Breast epithelium (tissue), 4 donors: ENCODE measurements at places on chromosomes 3 and 15. TPM values are rescaled to one million over a fixed set of nuclear protein-coding genes. Genes with fewer than 3 reads are reported as not detected.

The RBMS3 gene
- total RNA-seq = 117 TPM

DNA sequence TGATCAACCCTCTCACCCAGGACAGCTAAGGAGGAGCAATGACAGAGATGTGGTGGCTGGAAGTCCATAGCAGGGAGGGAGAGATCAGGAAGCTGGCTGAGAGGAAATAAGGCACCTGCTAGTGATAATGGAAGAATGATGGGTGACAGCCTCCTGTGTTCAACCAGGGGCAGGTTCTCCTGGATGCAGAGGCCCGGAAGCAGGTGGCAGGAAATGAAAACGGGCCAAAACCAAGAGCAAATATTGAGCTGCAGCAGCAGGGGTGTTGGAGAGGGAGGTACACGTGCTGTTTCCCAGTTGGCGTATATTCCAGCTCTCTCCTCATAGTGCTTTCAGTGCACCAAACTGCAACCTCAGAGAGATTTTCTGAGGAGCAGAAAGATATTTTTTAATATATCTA lies 213.4 kb upstream of the TBL1XR1 start:
- no peak overlapping the region for H3K27ac ChIP-seq
- H3K36me3 ChIP-seq = no peaks in the 10 kb centered on the region
- H3K27me3 ChIP-seq = no peaks in the 10 kb centered on the region
- H3K4me1 ChIP-seq = no peaks in the 10 kb centered on the region
- DNase-seq = no peak

The CFAP100 gene
- total RNA-seq = not detected

The LTK gene
- not detected for total RNA-seq

The FAM107A gene
- 17.7 TPM for total RNA-seq

The CCDC33 gene
- not detected for total RNA-seq

DNA sequence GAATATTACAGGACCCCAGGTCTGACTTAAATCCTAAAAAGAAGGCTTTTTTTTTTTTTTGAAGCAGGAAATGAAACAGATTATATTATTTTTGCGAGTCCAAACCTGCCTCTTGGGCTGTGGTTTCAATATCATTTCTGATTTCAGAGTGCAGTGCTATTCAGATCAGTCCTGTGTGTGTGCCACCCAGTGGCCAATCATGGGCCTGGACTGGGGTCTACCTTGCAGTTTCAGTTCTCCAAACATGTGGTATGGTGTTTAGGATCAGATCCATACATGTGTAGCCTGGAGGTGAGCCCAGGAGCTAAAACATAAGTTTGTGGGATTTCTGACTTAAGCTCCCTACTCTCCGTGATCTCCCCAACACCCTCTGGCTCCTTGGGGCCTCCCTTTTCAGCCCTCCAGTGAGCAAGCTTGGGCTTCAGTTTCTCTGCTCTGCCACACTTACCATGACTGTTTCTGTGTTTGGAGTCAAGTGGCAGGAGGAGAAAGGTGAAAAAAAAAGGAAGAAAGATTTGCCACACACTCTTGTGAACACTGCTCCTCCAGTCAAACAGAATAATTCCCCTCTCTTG lies 12.1 kb upstream of the THSD4 start:
- no peak overlapping the region for H3K4me3 ChIP-seq
- no peaks in the 10 kb centered on the region for H3K4me1 ChIP-seq
- peak overlapping the region; percentile 12 for H3K27ac ChIP-seq
- no peaks in the 10 kb centered on the region for H3K27me3 ChIP-seq

The SCAPER gene
- 49.8 TPM for total RNA-seq

The DYNLT2B gene
- total RNA-seq = 14.1 TPM

- H3K27ac ChIP-seq = no peak overlapping the region
- H3K4me1 ChIP-seq = no peaks in the 10 kb centered on the region
- no peak for DNase-seq
- H3K36me3 ChIP-seq = no peaks in the 10 kb centered on the region
- no peak overlapping the region for H3K4me3 ChIP-seq
These were observed 236.0 kb upstream of the GOLGA6L4 start for GRCh38 chr15:83999396-84000135.

DNA sequence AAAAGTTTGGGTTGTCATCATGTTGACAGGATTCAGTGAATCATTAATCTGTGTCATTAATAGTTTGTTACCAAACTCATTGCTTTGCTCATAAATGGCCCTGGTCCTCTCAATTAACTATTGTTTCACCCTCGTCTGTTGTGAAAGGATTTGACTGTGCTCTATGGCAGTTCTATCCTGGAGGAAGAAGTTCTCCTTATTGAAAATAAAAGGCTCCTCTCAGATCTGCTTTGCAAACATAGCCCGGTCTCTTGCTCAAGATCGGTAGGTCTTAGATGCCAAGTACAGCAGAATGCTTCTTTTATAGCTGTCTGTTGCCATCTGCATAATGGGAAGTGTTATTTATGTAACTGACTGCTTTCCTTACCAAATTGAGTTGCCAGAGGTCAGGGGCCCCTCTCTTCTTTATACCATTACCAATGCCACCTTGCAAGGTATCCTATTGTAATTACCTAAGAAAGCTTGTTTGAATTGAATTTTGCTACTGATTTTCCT lies 146.5 kb downstream of the EBLN2 start:
- H3K36me3 ChIP-seq = no peaks in the 10 kb centered on the region
- H3K4me1 ChIP-seq = no peaks in the 10 kb centered on the region
- H3K27ac ChIP-seq = no peak overlapping the region
- no peaks in the 10 kb centered on the region for H3K27me3 ChIP-seq
- DNase-seq = no peak

The CALML4 gene
- 6.0 TPM for total RNA-seq

DNA sequence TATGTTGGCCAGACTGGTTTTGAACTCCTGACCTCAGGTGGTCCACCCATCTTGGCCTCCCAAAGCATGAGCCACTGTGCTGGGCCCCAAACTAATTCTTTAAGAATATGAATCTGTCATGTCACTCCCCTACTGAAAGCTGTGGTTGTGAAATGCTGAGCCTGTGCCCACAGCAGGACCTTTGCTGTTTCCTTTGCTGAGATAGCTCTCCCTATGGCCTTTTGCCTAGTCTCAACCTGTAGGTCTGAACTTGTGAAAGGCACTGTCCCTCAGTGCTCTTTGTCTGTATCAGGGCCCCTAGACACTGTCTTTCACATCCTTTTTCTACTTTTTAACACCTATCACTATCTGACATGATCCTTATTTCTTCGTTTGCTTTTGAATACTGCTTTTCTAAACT lies 62.7 kb upstream of the CCR4 start:
- H3K36me3 ChIP-seq = no peaks in the 10 kb centered on the region
- no peak overlapping the region for H3K4me3 ChIP-seq
- H3K4me1 ChIP-seq = no peaks in the 10 kb centered on the region
- no peaks in the 10 kb centered on the region for H3K27me3 ChIP-seq

GRCh38 chr15:41847981-41848380 lies 9.3 kb downstream of the PLA2G4B start:
- H3K4me3 ChIP-seq = no peak overlapping the region
- peaks cover 8% of the 10 kb centered on the region for H3K4me1 ChIP-seq
- H3K27me3 ChIP-seq = no peaks in the 10 kb centered on the region
- peaks cover 15% of the 10 kb centered on the region for H3K36me3 ChIP-seq

The TERB2 gene
- not detected for total RNA-seq

GRCh38 chr3:39671116-39671515 lies 138.3 kb upstream of the MYRIP start:
- no peak overlapping the region for H3K27ac ChIP-seq
- no peaks in the 10 kb centered on the region for H3K27me3 ChIP-seq
- H3K36me3 ChIP-seq = no peaks in the 10 kb centered on the region
- H3K4me1 ChIP-seq = no peaks in the 10 kb centered on the region

GRCh38 chr3:23108451-23109057 lies 94.6 kb upstream of the UBE2E2 start:
- no peak for DNase-seq
- no peak overlapping the region for H3K27ac ChIP-seq
- H3K4me1 ChIP-seq = no peaks in the 10 kb centered on the region
- H3K4me3 ChIP-seq = no peak overlapping the region

- no peak overlapping the region for H3K4me3 ChIP-seq
- no peaks in the 10 kb centered on the region for H3K36me3 ChIP-seq
- no peak for DNase-seq
- no peaks in the 10 kb centered on the region for H3K4me1 ChIP-seq
These were observed 102.7 kb upstream of the AADACL2 start for GRCh38 chr3:151630938-151631441.

DNA sequence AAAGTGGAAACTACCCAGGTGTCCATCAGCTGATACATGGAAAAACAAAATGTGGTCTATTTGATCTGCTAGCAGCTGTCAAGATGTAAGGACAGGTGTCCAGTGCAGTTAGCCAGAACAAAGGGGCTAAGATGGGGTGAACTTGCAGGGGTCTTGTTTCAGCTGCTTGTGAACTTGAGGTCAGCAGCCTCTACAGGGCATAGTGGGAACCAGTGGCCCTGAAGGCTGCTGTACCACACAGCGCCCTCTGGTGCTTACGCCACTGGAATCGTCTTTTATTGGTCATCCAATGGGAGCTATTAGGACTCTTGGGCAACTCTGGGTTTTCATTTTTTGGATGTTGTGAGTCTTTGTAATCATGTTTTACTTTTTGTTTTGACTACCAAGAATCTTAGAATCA lies 62.2 kb upstream of the CTSH start:
- no peak for DNase-seq
- H3K4me3 ChIP-seq = no peak overlapping the region
- no peak overlapping the region for H3K27ac ChIP-seq
- H3K27me3 ChIP-seq = no peaks in the 10 kb centered on the region

The TM4SF18 gene
- 43.8 TPM for total RNA-seq

The SLC9A9 gene
- 6.2 TPM for total RNA-seq

The ARGFX gene
- total RNA-seq = not detected

DNA sequence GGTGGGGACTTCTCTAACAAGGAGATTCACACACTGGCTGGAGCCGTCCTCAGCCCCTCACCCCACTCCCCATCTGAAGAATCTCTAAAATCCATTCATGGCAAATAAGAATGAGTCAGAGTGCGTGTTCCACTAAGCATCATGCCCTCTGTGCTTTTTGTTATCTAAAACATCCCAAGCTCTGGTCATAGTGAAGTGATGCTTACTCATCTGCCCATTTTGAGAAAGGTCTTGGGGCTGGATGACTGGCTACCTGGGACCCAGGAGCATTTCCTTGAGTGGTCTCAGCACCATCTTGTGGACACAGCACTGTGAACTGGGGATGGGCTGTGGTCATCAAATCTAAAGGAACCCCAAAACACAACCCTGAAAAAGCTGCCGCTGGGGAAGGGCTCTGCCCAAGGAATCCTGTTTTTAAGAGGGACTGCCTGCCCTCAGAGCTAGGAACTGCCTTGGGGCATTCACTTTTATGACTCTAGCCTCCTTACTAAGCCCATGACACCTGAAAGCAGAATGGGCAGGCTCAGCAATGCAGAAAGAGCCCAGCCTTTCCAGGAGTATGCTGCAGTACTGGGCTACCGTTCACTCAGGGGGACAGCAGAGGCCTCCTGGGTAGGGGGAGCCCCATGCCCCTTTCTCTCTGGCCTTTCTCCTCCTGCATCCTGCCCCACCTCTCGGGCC lies 53.5 kb downstream of the ZBTB38 start:
- H3K27me3 ChIP-seq = no peaks in the 10 kb centered on the region
- H3K4me3 ChIP-seq = no peak overlapping the region
- H3K36me3 ChIP-seq = no peaks in the 10 kb centered on the region
- peak overlapping the region; percentile 65 for H3K27ac ChIP-seq

DNA sequence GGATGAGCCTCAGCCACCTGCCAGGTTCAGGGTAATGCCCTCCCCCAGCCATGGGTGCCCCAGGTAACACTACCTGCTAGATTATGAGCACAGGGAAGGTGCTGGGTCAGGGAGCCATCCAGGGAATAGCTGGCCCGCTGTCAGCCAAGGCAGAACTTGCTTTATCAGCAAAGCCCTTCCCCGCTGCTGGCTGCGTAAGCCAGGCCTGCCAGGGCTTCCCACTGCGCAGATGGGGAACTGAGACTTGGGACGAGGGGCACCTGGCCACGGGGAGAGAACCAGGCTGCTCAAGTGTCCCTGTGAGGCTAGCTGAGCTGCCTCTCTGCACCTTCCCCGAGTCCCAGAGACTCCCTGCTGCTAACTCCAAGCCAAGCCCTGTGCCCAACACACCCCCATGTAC lies 45.4 kb downstream of the CACNA2D2 start:
- H3K27me3 ChIP-seq = no peaks in the 10 kb centered on the region
- DNase-seq = no peak
- H3K27ac ChIP-seq = no peak overlapping the region
- no peaks in the 10 kb centered on the region for H3K4me1 ChIP-seq
- no peaks in the 10 kb centered on the region for H3K36me3 ChIP-seq
- no peak overlapping the region for H3K4me3 ChIP-seq

GRCh38 chr3:65963787-65964677 lies 74.7 kb downstream of the MAGI1 start:
- no peak overlapping the region for H3K4me3 ChIP-seq
- H3K27ac ChIP-seq = peak overlapping the region; percentile 28
- DNase-seq = no peak
- H3K4me1 ChIP-seq = no peaks in the 10 kb centered on the region
- H3K27me3 ChIP-seq = no peaks in the 10 kb centered on the region
- no peaks in the 10 kb centered on the region for H3K36me3 ChIP-seq

DNA sequence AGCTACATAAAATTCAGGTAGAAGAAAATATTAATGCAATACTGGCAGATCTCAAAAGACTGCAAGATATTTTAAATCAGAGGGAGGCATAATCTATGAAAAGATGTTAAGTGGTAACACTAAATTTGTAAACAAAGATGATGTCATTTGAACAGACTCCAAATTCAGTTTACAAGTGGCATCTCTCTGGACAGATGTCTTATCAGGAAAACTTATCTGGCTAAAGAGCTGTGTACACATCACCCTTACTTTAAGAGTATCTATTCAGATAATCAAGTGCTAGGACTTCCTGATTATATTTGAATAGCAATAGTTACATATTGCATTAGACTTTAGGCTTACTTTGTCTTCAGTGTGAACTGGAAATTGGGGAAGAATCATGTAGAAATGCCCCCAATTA lies 231.5 kb downstream of the WDR72 start:
- no peak overlapping the region for H3K27ac ChIP-seq
- no peaks in the 10 kb centered on the region for H3K4me1 ChIP-seq
- no peaks in the 10 kb centered on the region for H3K27me3 ChIP-seq

DNA sequence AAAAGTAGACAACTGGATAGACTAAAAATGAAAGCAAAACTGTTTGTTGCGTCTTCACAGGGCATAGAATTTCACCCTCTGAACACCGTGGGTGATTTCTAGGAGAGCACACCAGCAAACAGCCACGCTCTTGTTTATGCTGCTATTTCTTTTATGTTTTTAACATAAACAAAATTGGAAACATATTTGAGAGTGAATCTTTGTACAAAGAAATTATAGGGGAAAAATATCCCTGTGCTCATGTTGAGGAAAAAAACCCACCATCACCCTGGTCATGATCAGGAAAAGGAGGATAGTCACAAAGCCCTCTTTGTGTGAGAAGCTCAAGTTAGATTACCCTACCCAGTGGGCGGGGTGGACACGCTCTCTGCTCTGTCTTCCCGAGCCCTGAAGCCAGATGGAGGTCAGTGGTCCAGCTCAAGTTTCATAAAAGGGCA lies 313.3 kb downstream of the SATB1 start:
- H3K27ac ChIP-seq = no peak overlapping the region
- no peaks in the 10 kb centered on the region for H3K36me3 ChIP-seq
- H3K27me3 ChIP-seq = no peaks in the 10 kb centered on the region
- no peak overlapping the region for H3K4me3 ChIP-seq

- no peaks in the 10 kb centered on the region for H3K4me1 ChIP-seq
- no peaks in the 10 kb centered on the region for H3K36me3 ChIP-seq
- DNase-seq = no peak
- no peak overlapping the region for H3K27ac ChIP-seq
- no peak overlapping the region for H3K4me3 ChIP-seq
These were observed 1602.1 kb downstream of the SI start for GRCh38 chr3:163476179-163476578.

The SNRPA1 gene
- 44.3 TPM for total RNA-seq

- no peaks in the 10 kb centered on the region for H3K27me3 ChIP-seq
- H3K36me3 ChIP-seq = no peaks in the 10 kb centered on the region
- no peak overlapping the region for H3K4me3 ChIP-seq
- H3K4me1 ChIP-seq = no peaks in the 10 kb centered on the region
- no peak for DNase-seq
These were observed 1.5 kb upstream of the SLC12A8 start for GRCh38 chr3:125213946-125214542.

The IQCH gene
- total RNA-seq = 6.6 TPM
